T-helper 17 cell (primary cell): ENCODE measurements at places on chromosomes 7 and 10.

DNA sequence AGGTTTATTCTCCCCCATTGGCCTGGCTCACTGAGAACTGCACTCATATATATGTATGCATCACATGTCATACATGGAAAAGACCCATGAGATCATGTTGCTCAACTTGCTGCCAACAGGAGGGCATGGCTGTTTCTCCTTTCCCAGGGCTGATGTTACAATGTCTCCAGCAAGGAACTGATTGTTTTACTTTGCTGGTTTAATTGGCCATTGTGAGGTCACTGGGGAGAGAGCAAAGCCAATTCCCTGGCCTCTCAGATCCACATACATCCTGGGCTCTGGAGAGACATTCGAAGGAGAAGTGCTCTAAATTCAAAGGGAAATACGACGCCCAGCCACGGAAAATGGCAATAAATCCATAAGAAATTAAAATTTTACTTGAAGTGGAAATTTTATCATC is 287.8 kb downstream of the WDR11 start:
- DNase-seq, result no peak

DNA sequence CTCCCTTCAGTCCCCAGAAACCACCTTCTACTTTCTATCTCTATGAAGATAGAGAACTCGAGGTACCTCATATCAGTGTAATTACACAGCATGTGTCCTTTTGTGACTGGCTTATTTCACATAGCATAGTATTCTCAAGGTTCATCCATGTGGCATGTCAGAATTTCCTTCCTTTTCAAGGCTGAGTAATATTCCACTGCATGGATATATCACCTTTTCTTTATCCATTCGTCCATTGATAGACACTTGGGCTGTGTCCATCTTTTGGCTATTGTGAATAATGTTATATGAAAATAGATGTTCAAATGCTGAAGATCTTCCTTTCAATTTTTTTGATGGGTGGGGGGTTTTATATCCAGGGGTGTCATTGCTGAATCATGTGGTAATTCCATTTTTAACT is 91.8 kb upstream of the CCNY start:
- no peak for DNase-seq

DNA sequence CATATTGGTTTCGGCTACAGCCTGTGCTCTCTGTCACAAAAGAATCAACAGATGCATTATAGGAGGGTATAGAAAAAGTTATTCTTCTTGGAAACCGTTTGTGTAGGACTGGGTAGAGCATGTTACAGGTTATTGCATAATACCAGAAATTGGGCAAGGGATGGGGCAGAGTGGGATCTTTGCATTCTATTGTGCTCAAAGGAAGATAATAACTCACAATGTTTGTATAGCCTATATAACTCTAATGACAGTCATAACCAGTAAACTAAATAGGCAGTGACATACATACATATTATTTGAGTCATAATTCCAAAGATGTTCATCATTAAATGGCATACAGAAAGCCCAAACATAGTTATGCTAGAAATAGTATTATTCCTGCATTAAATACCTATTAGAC is 179.7 kb downstream of the XPNPEP1 start:
- no peak for DNase-seq

DNA sequence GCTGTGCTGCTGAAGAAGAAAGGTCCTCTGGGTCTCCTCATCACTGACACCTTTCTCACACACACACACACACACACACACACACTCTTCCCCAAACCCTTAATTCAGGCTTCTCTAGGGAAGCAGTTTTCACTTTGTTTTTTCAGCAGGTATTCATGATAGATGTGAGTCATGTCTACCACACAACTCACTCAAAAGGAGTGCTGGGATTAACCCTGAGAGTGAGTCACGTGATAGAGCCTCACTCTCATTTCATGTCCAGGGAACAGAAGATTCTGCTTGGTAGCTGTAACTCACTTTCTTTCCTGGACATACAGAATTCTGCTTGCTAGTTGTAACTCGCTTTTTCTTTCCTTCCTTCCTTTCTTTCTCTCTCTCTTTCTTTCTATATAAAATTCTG is 45.4 kb downstream of the VIM start:
- no peak for DNase-seq

DNA sequence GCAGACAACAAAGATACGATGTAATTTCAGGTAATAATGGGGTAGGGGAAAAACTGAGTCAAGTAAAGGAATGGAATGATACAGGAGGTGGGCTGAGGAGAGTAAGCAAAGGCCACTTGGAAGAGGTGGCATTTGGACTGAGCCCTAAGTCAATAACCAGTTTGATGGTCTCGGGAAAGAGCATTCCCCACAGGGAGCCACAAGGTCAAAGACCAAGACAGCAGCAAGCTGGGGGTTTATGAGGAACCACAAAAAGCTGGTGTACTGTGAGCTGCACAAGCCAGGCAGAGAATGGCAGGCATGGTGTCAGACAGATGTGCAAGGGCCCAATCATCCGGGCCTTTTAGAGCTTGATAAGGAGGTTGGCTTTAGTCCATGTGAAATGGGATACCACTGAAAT is 98.7 kb downstream of the NOC3L start:
- DNase-seq, result no peak

DNA sequence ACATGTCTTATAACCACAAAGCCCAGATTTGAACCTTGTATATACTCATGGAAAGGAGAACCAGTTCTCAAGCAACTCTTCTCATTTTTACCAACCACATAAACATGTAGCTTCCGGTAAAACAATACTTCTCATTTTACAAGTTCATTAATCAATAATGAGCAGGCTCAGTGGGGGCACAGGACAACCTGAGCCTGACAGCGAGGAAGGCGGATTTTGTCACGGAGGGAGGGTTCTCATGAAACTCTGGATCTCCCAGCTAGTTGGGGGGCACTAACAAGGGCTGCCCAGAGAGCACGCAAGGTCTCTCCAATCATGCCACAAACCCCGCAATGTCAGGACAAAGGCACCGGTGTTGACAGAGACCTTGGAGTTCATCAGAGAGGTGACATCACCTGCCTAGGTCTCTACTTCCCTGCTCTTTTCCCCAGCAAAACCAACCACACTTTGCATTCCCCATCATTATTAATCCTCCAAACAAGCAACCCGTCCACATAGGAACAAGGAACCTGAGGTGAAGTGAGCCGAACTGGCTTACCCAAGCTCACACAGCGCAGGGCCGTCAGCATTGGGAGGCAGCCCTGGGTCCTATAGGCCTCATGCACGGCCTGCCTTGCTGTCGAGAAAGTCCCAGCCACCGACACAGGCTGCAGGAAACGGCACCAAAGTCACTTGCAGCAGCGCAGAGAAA is 192.1 kb upstream of the KLF14 start:
- DNase-seq, result no peak

GRCh38 chr7:22442187-22442881 is 57.7 kb downstream of the STEAP1B start:
- no peak for DNase-seq

- no peak for DNase-seq
Measured at GRCh38 chr7:64463636-64464375, 99.1 kb downstream of the ZNF680 start.

DNA sequence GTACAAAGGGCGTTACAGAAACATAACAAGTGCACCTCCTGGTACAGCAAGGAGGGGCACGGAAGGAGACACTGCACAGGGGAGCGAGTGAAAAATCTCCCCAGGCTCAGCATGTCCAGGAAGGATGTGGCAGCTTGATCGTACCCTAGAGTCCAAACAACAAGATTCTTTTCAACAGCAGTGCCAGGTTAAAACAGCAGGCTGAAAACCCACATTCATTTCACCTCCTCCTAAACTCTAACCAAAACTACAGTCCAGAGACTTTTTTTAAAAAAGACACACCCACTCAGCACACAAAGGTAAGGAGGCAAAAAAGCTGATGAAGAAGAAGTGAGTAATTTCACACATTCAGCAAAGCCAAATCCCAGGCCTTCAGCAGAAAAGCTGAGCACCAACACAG is 138.8 kb downstream of the SFMBT2 start:
- no peak for DNase-seq

DNA sequence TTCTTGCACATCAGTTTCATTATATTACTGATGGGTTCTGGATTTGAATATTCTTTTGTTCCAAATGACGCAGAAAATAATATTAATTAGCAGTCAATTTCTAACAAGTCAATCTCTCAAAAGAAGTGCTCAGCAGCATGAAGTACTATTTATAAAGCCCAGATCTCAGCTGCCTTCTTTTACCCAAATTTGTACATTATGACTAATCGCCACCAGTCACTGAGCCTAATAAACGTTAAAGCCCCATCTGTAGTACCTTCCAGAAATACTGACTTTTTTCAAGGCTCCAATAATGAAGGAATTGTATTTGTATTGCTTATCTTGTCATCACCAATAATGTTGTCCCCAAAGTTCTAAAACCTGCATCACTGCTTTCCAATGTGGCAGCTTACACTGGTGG is 540.2 kb downstream of the PARD3 start:
- DNase-seq, result no peak

DNA sequence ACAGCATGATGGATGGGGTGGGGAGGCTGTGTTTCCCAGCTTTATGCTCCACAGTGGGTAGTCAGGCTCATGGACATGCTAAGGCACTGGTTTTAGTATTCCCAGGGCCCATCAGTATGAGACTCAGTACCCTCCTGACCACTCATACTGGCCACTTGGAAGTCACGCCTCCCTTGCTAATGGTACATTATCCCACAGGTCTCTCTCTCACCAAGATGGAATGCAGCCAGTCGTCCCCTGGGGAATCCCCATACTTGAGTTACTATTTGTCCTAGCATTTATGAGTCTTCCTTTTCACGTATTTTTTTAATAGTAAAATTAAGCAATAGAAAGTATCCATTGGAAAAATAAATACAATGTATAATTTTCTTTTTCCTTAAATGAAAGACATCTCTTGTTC is 80.6 kb upstream of the TBX20 start:
- DNase-seq, result no peak
